Activated T-helper 1 cell treated with anti-CD3 and anti-CD28 coated beads, Interleukin-2, amount 50 U/mL, for 16 hours (primary cell): ENCODE measurements at places on chromosomes 2 and 18.

- no peak for DNase-seq
Measured at GRCh38 chr2:147433822-147434221, 411.0 kb upstream of the ACVR2A start.

GRCh38 chr18:14974088-14974487 is 226.1 kb downstream of the ANKRD30B start:
- DNase-seq = no peak

DNA sequence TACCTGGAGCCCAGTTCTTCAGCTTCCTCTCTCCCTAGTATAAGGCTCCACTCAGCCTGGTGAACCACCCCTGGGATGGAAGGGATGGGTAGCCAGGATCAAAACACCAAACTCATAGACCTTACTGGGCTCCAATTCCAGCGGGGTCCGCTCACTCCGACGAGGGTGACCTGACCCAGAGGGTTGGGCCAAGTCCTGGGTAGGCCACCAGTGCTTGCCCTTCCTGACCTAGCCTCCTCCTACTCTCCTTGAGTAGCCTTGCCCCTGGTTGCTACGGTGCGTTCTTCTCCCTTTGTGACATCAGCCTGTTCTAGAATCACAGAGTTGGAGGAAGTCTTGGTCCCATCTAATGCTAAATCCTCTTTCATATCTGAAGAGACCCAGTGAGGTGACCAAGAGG is 537 bp upstream of the STAT4 start:
- DNase-seq = no peak

DNA sequence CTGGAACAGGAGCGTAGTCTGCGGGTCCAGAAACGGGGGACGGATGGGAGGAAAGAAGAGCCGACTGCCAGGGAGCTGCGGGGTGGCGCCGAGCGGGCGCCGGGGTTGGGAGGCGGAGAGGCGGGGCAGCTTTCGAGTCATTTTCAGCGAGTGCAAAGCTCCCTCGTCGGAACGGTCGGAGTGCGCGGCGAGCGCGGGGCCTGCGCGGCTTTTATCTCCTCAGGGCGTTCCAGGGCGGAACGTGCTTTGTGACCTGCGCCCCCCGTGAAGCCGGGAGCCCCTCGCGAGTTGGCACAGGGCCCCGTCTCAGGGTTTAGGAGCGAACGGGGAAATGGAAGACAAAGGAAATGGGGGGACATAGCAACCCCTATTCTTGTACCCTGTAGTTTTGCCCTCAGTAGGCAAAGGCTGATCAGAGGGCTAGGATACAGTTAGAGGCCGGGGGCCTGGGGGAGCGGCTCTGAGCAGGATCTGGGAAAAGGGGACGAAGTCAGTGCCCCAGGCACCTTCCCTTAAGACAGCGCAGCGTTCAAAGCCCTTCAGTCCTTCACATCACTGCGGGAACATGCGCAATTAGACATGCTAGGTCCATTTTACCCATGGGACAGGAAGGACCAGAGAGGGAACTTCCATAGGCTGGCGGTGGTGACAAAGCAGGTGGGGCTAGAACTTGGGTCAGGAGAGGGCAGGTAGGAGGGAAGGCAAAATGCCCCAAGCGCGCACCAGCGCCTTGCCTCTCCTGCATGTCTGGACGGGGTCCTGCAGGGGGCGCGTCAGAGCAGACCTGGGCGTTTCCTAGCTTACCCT is 60.1 kb upstream of the IL1RL1 start:
- DNase-seq = peak; percentile 37

DNA sequence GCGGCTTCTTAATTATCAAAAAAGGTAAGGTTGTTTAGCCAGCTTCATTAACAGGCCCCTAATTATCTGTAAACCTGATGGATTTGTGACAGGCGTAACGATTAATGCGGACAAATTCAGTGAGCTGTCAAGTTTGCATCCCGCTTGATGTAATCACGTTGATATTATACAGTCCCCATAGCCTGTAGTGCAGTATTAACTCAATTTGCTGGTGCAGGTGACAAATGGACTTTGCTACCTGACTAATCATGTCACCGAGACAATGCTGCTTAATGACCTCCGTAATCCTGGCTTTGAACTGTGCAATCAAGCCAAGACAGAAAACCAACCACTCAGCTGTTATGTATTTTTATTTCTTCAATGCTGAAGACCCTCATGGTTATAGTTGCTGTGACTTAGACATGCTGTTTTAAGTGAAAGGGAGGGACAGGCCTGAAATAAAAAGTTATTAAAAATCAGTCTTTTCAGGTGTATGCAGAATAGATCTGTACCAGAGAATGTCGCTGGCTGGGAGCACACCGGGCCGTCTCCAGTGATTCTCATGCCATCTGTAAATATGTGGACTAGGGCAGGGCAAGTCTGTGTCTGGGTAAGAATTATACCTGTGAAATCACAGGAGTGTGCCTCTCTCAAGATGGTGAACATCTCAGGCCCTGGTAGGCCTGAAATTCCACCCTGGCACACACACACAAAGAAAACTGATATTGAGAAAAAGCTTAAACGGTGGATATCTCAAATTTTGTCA is 4.3 kb downstream of the TSHZ1 start:
- no peak for DNase-seq

GRCh38 chr2:22076454-22076853 is 952.7 kb downstream of the TDRD15 start:
- no peak for DNase-seq

GRCh38 chr2:127573298-127573697 is 37.8 kb downstream of the MYO7B start:
- DNase-seq = no peak

DNA sequence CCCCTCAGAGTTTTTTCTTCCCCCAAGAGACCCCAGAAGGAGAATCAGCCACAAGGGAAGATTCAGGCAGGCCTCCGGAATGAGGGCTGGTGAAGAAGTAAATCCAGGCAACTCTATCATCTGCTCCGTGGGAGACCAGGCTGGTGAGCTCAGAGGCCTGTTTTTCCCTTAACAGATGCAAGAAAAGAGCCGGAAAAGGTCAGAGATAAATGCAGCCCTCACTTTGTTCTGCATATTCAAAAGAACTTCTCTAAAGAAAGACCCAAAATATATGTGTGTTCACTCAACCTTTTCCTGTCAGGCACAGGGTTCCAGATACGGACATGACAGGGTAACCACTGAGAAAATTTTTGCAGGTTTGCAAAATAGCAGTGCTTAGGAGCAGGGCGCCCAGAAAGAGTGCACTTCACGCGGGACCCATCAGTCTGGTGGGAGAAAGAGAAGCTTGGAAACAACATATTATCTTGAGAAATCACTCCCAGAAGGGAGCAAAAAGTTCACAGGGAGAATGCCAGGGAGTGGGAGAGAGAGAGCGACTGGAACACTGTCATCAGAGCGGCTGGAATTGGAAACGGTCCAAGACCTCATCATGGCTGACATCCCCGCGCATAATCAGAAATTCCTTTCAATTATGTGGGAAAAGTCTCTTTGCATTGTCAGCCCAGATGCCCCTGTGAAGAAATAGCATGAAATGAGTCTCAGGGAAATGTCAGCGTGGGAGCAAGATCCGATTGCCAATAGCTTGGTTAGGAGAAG is 244.8 kb upstream of the SLC14A2 start:
- DNase-seq = no peak

DNA sequence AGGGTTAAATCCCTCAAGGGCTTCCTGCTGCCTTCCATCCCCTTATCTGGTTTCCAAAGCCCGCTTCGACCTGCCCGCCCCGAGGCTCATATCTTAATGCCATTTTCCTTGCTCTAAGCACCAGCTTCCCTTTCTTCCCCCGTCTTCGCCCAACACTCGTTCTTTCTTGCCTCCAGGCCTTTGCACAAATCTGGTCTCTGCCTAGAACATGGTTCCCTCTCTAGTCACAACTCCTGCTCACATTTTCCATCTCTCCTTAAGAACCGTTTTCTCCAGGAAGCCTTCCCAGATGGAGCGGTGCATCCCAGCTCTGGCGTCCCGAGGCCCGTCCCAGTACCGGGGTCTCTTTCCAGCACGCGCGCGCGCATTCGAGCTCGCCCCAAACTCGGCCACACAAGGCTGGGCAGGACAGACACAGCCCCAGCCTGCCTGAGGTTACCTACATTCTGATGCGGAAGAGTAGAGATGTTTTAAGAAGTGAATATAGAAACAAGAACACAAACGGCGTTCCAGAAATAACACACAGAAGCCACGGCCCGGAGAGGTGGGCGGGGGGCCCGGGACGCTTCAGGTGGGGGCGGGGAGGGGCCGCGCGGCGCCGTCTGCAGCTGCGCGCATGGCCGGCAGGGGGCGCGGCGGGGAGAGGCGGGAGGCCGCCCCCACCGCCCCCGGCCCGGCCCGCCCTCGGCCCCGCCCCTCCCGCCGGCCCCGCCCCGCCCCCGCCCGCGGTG is at the start of gene DGKD:
Gene DGKD (plus strand): TSS at position 726 of the 731 bp plus-strand sequence. CDS start 25 bp downstream, outside the sequence.
- peak; percentile 72 for DNase-seq

DNA sequence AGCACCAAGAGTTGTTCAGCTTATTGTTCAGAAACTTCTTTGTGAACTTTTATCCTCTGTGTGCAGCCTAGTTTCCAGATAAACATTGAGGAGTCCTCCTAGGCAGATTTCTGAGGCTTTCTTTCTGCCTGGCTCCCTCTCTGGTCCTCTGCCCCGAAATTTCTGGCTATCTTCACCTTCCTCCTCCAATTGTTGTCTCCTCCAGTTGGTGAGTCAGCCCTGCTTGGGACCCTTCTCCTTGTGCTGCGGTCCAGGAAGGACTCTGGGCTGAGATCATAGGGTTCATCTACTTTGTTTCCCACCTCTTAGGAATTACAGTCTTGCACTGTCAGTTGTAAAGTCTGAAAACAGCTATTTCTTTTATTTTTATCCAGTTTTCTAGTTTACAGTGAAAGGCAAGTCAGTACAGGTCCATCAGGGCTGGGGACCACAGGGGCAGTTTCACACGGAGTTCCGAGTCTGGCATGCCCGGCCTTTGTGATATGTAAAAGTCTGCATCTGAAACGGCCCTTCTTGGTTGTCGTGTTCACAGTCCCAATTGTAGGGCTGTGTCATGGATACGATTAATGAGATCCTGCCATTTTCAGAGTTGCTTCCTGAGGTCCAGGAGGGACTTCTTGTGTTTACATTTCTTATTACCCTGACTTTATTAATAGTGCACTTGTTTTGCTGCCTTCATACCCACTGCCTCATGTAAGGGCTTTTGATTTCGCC is 100.8 kb downstream of the SMC6 start:
- no peak for DNase-seq

GRCh38 chr2:25054720-25055119 is 12.8 kb downstream of the EFR3B start:
- no peak for DNase-seq

DNA sequence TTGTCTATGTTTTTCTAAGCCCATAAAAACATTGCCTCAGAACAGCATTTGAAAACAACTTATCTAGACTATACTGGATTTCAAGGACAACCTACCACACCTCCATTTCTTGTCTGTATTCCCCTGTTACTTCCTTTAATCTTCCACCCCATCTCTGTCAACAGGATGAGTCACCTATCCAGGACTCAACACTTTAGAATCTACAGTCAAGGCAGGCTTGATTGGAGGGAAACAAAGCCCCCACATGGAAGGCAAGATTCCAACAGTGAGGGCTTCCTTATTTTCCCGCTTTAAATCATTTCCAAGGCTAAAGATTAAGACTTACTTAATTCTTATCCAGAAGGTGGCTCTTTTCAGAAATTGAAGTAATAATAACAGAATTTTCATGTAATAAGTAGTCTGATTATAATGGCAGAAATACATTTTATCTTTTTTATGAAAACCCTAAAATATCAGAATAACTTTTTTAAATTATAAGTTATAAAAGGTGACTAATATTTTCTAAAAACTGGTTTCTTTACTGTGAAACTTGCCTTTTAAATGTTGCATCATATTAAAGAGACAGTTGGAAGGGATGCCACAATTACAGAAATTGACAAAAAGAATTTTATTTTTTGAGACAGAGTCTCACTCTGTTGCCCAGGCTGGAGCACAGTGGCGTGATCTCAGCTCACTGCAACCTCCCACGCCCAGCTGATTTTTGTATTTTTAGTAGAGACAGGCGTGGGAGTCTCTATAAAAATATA is 138.7 kb upstream of the CCDC150 start:
- no peak for DNase-seq

GRCh38 chr2:212990697-212991096 is 160.7 kb downstream of the IKZF2 start:
- DNase-seq = no peak

DNA sequence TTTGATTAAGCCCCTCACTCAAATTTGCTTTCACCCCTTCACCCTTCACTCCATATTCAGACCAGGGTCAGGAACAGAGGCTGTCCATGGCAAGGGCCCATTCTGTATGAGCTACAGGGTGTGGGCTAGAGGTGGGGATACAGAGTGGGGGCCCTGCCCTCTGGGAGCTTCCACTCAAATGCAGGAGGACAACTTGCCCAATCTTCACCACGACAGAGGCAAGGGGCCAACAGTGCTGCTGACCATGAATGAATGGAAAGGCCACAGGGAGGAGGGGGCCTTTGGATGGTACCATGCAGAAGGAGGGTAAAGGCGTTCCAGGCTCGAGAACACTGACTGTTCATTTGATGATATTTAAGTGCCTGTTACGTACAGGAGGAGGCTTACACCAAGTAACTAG is 22.8 kb downstream of the ADRA2B start:
- DNase-seq = no peak

GRCh38 chr2:231575612-231576256 is 16.9 kb upstream of the TEX44 start:
- DNase-seq = no peak

GRCh38 chr18:35920623-35921022 is 51.9 kb upstream of the RMP24 start:
- DNase-seq = no peak

DNA sequence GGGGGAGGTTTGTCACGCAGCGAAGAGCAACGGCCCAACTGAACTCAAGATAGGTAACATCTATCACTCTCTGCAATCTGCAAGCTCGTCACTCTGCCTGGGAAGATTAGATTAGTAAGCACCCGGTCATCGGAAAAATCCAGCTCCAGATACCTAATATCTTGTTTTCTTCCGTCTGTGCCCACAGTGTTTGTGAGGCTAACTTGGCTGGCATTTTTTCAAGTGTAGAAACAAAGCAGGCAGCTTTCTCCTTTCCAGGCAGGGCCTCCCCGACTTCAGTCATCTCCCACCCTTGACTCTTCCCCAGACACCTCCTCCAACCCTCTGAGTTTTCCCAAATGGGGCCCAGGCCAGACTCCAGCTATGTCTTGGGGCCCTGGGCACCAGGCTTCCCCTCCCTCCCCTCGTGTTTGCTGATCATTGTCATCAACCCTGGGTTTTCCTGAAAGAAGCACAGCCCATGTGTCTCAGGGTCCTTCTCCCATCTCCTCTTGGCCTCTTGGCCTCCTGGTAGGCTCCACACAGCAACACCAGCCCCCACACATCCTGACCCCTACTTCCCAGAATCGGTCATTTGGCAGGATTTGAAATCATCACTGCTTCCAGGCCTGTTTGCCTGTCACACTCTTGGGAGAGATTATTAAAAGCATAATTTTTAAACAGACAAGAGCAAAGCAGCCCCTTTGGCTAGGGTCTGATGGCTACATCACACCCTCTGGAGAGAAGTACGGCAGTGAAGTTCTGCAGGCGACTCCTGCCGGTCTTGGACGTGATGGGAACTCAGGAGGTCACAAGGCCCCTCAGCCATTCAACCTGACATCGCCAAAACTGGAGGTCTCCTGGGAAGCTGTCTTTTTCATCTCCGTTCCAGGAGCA is 144.9 kb upstream of the ID2 start:
- no peak for DNase-seq
